ENCODE measurements at places on chromosomes 13 and 19.
A peak's percentile ranks its signal among the peaks of the same experiment; 100 is the strongest.

DNA sequence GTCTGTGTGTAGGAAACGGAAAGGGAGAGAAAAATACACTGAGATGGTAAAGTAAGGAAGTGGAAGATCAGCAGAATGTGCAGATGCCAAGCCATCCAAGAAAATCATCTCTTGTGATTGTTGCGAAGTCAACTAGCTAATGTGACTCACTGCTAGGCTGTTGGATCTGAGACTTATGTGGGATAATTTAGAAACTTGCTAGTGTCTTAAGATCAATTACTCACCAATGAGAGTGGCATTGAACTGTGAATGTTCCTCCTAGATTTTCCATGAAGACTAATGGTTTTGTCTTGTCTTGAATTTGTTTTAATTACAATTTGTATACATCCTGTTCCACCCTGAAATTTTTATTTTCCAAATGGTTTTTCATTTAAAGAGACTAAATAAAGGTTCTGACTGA lies 771.6 kb downstream of the EFNB2 start:
- DNase-seq = no peak

- DNase-seq = peak; percentile 84
These were observed 4.5 kb downstream of the TPRX2 start for GRCh38 chr19:47863514-47863936.

DNA sequence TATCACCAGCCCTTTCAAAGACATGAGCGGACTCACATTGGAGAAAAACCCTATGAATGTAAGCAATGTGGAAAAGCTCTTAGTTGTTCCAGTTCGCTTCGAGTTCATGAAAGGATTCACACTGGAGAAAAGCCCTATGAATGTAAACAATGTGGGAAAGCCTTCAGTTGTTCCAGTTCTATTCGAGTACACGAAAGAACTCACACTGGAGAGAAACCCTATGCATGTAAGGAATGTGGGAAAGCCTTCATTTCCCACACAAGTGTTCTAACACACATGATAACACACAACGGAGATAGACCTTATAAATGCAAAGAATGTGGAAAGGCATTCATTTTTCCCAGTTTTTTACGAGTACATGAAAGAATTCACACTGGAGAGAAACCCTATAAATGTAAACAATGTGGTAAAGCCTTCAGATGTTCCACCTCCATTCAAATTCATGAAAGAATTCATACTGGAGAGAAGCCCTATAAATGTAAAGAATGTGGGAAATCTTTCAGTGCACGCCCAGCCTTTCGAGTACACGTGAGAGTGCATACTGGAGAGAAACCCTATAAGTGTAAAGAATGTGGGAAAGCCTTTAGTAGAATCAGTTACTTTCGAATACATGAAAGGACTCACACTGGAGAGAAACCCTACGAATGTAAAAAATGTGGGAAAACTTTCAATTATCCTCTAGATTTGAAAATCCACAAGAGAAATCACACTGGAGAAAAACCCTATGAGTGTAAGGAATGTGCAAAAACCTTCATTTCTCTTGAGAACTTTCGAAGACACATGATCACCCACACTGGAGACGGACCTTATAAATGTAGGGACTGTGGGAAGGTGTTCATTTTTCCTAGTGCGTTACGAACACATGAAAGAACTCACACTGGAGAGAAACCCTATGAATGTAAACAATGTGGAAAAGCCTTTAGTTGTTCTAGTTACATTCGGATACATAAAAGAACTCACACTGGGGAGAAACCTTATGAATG lies 17.6 kb downstream of the ZNF791 start:
- no peak for DNase-seq

GRCh38 chr19:11349171-11349570 lies 2.9 kb downstream of the CCDC159 start:
- no peak for DNase-seq

GRCh38 chr13:70964124-70964523 lies 855.9 kb upstream of the KLHL1 start:
- peak; percentile 4 for DNase-seq

GRCh38 chr13:66205807-66206206 lies 1024.3 kb downstream of the PCDH9 start:
- DNase-seq = no peak

- no peak for DNase-seq
These were observed 34.9 kb upstream of the METTL21C start for GRCh38 chr13:102729560-102730270.

- no peak for DNase-seq
These were observed 5.6 kb upstream of the KATNAL1 start for GRCh38 chr13:30312904-30313303.

DNA sequence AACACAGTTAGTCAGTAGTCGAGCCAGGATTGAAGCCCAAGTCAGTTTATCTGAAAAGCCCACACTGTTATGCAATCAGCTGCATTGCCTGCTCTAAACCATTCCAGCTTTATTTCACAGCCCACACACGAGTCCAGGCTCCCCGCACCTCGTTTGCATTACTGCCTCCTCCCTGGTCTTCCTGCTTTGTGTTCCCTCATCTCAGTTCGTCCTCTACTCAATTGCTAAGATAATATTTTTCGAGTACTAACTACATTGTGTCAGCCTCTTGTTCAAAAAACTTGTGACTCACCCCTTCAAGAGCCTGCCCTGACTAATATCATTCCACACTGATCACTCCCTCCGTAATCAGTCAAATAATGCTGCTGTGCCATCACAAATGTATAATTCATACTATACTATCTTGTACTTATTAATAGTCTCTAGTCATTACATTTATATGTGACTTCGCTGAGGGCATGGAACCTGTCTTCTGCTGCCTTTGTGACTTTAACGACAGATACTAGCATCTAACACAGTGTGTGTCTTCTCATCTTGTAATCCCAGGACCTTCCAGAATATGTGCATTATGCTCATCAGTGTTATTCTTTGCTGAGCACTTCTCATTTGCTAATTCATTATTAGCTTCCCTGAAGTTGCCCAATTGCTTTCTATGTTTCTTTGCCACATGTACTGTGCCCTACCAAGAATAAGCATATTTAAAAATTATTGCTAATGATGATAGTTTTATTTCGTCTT lies 26.2 kb upstream of the WDFY2 start:
- DNase-seq = peak; percentile 55

- DNase-seq = no peak
These were observed 37.1 kb downstream of the UTP14C start for GRCh38 chr13:52061587-52061986.

GRCh38 chr13:48975856-48976575 lies at the start of gene FNDC3A:
Gene FNDC3A (plus strand): TSS chr13:48975912. CDS start chr13:49006191, 30,279 bp downstream.
- DNase-seq = peak; percentile 88

GRCh38 chr13:57634839-57635165 lies 3.3 kb downstream of the PCDH17 start:
- DNase-seq = no peak

GRCh38 chr13:28574617-28575142 lies 79.8 kb upstream of the FLT1 start:
- DNase-seq = peak; percentile 53

DNA sequence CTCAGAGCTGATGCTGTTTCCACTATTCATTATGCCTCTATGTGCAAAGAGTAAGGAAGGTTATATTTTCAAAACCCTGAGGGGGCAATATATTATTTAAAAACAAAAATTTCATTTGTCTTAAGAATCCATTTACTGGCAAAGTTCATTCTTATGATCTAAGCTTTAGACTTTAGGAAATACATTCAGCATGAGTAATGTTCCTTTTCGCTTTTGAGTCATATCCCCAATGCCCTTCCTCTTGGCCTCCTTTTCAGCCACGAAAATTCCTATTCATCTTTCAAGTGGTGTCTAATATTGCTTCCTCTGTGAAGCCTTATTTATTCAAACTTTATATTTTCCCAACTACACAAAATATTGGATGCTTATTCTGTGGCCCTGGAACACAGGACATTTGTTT lies 1317.0 kb downstream of the PCDH9 start:
- no peak for DNase-seq

DNA sequence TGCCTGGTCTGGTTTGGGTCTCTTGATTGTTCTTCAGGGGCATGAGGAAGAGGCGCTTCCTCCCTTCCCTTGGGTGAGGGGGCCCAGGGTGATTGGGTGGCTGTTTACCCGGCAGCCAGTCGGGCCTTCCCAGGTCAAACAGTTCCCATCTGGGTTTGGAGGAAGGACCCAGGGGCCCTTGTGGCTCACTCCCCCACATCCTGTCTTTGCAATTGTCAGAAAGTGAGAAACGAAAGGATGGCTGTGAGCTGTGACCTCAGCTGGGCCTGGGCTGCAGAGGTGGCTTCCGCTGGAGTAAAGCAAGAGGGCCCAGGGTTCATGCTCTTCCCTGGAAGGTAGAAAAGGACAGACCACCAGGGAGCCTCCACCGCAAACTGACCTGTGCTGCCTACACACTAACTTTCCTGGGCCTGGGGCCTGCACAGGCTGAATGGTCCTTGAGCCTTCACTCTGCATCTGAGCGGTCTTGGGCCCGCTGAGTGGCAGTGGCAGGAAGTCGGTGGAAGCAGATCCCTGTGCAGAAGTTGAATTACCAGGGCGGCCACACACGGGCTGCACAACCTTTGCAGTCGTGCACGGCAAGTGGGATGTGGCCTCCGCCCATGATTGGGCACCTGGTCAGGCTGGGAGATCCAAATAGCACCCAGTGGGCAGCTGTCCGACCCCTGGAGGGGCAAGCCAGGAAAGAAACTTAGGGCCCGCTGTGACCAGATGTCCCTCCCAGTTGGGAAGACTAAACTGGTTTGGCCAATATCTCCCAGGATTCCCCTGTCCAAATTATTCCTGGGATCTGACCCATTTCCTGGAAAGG lies 5.3 kb upstream of the CD79A start:
- DNase-seq = peak; percentile 90

GRCh38 chr19:10195199-10195519 lies 406 bp upstream of the DNMT1 start:
- DNase-seq = no peak

- DNase-seq = peak; percentile 70
These were observed 6.3 kb upstream of the MRPS31 start for GRCh38 chr13:40777166-40777808.

DNA sequence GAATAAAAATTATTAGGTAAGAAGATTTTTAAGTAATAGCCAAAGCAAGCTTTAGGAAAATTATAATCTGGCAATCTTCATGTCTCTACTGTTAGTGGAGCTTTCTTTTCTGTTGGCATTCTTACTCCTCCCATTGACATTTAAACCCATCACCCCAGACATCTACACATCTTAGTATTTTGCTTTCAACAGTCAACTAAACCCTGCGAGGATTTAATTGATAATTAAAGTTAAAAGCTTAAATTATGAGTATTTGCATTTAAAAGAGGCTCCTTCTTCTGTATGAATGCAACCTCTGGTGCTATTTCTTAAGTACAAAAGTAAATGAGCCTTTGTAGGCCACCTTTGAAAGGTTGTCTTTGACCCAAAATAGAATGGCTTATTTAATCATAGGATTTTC lies 148.1 kb downstream of the DACH1 start:
- DNase-seq = no peak

DNA sequence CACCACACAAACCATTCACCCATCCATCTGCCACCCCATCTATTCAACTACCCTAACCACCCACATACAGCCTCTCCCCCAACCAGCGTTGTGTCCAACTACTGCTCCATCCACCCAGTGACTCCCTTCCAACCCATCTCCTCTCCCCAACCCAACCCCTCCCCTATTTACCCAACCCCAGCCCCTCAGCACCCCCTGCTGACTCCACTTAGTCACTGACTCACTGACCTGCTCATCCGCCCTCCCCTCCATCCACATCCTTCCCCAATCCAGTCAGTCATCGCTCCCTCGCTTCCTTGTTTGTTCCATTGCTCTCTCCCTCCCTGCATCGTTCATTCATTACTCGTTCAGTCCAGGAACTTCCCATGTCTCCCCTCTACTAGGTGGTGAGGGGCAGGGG lies 39.2 kb downstream of the KCNC3 start:
- no peak for DNase-seq
